ENCODE measurements at places on chromosomes 11 and 22.

DNA sequence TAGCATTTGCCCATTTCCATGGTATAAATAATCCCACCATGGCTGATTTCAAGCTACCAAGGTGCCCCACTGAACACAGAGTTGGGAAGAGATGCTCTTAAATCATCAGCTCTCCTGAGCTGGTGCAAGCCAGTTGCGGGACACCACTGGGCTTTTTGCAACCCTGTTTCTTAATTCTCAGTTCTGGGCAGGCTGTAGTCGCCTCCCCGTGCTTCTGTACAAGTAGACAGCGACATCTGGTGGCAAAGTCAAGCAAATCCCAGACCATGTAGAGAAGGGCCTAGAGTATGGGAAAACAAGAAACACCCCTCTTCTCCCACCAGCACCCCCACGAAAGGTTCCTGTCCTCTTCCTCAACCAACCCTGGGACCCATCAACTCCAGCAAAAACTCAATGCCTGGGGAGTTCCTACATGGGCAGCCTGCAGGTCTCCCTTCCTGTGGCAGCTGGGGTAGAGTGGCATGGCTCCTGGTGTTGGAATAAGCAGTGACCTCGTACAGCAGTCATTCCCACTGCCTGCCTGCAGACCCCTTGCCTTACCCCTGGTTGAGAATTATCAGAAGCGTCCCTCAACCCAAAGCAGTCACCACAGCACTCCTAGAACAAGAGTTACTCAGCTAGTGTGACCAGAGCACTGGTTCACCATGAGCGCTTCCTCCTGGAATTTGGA is 68.4 kb downstream of the IGLL5 start:
- DNase-seq = peak; percentile 65

GRCh38 chr11:74471668-74472429 is 4.5 kb upstream of the KCNE3 start:
- no peak for DNase-seq

DNA sequence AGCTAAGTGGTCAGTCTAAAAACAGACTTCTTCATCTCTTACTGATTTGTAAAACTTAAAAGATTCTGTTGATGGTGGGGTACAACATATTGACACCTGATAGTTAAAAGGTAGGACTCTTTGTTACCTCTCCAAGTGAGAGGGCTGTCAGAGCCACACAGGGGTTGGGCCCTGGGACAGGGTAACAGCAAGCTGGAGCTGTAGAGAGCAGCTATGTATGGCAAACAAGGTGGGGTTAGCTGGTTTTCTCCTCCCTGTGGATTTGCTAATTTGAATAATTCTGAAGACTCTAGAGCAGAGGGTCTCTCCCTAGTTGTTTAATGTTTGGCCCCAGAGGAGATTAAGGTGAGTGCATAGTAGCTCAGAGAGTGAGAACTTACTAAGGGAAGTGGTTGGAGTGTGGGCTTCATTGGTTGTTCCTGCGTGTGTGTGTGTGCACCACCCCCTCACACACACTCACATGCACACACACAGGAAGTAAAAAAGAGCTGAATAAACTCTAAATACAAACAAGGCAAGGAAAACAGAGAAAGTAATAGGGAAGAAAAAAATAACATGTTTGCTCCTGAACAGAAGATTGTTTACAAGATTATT is 9.2 kb upstream of the GAS2 start:
- no peak for DNase-seq

DNA sequence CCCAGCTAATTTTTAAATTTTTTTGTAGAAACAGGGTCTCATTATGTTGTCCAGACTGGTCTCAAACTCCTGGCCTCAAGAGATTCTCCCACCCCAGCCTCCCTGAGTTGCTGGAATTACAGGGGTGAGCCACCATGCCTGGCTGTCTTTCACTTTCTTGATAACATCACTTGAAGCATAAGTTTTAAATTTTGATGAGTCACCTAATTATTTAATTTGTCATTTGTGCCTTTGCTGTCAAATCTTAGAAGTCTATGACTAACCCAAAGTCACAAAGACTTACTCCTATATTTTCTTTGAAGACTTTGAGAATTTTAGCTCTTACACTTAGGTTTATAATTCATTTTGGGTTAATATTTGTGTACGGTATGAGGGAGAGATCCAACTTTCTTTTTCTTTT is 14.5 kb upstream of the MSANTD2 start:
- DNase-seq = no peak

GRCh38 chr11:16338393-16338792 is 18.0 kb downstream of the SOX6 start:
- DNase-seq = no peak

GRCh38 chr22:24965822-24966626 is 13.5 kb downstream of the KIAA1671 start:
- no peak for DNase-seq

GRCh38 chr11:90310210-90310609 is 87.4 kb upstream of the CHORDC1 start:
- no peak for DNase-seq

- DNase-seq = no peak
Observed at GRCh38 chr22:45262931-45263462, 21.8 kb upstream of the UPK3A start.

- DNase-seq = no peak
Observed at GRCh38 chr11:44808053-44808753, 81.4 kb downstream of the TSPAN18 start.

DNA sequence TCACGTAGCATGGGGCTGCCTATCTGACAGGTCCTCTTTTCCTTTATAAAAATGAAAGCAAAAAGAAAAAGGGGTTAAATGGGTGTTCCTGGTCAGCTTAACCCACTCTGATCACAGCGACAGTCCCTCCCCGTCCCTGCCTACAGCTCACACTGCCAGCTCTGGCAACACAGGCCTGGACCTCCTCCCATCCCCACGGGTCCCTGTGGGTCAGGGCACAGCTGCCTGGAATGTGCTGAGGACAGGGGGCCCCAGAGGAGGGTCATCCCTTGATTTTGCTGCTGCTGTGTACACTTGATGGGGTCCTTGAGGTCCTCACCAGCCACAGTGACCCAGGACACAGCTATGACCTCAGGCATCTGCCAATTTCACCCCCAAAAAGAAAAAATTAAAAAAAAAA is 29.6 kb upstream of the CYP2D6 start:
- DNase-seq = no peak

DNA sequence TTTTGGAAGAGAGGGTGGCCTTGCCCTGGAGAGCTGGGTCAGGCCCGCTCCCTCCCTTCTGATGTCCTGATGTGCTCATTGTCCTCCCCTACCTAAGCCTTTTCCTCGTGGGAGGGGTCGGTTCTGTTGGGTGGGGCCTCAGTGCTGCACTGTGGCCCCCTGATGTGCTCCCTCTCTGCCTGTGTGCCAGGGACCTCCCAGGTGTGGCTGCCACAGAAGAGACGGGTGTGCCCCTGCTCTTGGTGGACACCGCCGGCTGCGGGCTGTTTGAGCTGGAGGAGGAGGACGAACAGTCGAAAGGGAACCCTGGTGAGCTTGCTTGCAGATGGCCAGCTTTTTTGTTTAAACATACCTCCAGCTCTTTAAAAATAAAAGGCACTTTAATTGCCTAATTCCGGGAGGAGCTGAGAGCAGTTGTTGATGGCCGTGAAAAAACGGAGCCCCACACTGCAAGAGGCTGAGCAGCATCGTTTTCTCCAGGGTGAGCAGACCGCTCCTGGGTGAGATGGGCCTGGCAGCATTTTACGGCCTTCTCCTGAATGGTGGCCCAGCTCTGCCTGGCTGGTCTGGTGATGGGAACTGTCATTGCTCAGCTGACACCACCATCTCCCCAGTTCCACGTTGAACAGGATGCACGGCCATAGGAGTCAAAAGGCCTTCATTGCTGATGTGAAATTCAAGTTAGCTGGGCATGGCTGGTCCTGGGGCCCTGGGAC is 30.1 kb downstream of the IGHMBP2 start:
- no peak for DNase-seq

- DNase-seq = no peak
Observed at GRCh38 chr11:46987183-46987582, 50.6 kb downstream of the CSTPP1 start.

- no peak for DNase-seq
Observed at GRCh38 chr22:40463683-40464082, 93.3 kb downstream of the SGSM3 start.

GRCh38 chr11:18633256-18634139 is 644 bp downstream of the SPTY2D1 start:
- DNase-seq = peak; percentile 19

DNA sequence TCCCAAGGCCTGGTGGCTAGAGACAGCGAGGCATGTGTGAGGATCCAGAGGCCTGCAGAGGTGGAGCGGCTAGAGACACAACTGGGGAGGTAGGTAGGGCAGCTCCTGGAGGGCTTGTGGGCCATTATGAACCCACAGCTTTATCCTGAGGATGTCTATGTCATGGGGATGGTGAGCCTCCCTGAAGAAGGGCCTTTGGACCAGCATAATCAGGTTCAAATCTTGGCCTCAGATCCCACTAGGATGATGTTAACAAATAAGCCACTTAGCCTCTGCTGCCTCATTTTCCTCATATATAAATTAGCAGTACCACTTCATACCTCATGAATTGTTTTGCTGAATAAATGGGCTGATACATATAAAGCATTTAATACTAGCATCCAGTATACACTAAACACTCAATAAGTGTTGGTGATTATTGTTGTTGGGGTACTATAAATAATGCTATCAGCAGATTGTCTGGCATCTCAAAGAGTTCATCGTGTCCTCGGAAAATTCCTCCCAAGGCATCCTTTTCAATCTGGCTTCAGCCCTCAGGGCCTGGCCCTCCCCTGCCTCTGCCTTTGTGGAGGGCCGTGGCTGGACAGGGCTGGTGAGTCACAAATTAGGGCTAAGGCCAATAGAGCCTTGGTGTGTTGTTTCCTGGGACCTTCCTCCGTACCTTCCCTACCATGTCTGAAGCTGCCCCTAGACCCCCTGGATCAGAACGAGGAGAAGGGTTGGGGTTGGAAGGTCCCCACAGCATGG is 30.9 kb upstream of the LRRC32 start:
- no peak for DNase-seq

Data from activated naive CD8-positive, alpha-beta T cell treated with anti-CD3 and anti-CD28 coated beads, Interleukin-2, amount 50 U/mL, for 24 hours (primary cell).